Left lung (tissue), 14 donors: ENCODE measurements at places on chromosomes 6 and 20.

GRCh38 chr6:75211920-75212590 lies 6.2 kb upstream of the COL12A1 start:
- DNase-seq, result no peak

DNA sequence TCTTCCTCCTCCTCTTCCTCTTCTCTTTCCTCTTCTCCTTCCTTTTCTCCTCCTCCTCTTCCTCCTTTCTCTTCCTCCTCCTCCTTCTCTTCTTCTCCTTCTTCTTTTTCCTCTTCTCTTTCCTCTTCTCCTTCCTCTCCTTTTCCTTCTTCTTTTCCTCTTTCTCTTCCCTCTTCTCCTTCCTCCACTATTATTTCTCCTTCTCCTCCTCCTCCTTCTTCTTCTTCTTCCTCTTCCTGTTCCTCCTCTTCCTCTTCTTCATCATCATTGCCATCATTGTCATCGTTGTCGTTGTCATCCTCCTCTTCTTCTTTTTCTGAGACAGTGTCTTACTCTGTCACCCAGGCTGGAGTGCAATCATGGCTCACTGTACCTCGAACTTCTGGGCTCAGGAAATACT lies 256.3 kb upstream of the SOX4 start:
- DNase-seq, result no peak

GRCh38 chr6:3351829-3352524 lies 93.2 kb downstream of the PSMG4 start:
- DNase-seq, result no peak

GRCh38 chr20:38242848-38243708 lies 17.5 kb downstream of the KIAA1755 start:
- no peak for DNase-seq

DNA sequence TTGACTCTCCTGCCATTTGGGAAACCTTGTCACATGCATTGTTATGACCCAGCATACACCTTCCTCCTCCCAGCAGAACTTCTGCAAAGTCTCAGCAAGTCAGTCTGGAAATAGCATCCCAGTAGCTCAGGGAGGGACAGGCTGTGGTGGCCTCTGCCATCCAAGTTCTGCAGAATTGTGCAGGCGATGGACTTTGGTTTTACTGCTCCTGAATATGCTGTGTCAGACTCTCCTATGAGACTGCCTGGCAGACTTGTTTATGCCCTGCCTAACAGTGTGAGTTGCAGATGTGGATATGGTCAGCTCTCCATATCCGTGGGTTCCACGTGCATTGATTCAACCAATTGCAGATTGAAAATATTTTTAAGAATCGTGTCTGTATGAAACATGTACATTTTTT lies 52.8 kb downstream of the SNRNP48 start:
- no peak for DNase-seq

DNA sequence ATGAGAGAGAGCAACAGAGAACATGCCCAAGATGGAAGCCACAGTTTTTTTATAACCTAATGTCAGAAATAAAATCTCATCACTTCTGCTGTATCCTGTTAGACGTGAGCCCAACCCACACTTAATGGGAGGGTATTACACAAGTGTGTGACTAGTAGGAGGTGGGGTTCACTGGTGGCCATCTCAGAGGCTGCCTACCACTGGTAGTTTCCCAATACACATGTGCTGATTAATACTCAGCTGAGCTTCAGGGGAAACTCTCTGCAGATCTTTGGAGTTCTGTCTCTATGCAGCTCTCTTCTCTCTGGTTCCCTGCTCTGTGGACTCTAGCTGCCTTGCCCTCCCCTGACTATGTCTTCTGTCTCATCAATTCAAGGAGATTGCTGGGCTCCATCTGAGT lies 35.7 kb downstream of the CNBD2 start:
- no peak for DNase-seq

DNA sequence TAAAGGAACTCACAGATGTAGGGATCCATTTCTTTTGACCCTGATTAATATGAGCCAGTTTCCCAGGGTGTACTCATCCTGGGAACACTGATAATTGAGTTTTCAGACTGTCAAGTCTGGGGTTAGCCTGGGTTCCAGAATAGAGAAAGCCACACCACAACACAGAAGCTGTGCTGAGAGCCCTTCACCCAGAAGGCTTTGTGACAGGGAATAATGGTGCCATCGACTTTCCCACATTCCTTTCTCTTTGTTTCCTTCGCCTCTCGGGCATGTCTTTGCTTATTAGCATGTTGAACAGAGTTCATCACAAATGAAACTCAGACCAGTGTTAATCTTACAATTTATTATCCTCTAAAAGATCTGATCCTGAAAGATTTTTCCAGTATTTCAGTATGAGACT lies 95.0 kb downstream of the TCP11 start:
- no peak for DNase-seq

GRCh38 chr6:106026748-106027715 lies 59.1 kb upstream of the PRDM1 start:
- DNase-seq, result no peak

GRCh38 chr6:7201732-7202541 lies 94.2 kb downstream of the RREB1 start:
- DNase-seq, result peak; percentile 88

- DNase-seq, result no peak
These were observed 38.5 kb downstream of the SIM1 start for GRCh38 chr6:100426241-100426640.

- DNase-seq, result peak; percentile 82
These were observed 37.6 kb upstream of the ZBP1 start for GRCh38 chr20:57657535-57658446.

DNA sequence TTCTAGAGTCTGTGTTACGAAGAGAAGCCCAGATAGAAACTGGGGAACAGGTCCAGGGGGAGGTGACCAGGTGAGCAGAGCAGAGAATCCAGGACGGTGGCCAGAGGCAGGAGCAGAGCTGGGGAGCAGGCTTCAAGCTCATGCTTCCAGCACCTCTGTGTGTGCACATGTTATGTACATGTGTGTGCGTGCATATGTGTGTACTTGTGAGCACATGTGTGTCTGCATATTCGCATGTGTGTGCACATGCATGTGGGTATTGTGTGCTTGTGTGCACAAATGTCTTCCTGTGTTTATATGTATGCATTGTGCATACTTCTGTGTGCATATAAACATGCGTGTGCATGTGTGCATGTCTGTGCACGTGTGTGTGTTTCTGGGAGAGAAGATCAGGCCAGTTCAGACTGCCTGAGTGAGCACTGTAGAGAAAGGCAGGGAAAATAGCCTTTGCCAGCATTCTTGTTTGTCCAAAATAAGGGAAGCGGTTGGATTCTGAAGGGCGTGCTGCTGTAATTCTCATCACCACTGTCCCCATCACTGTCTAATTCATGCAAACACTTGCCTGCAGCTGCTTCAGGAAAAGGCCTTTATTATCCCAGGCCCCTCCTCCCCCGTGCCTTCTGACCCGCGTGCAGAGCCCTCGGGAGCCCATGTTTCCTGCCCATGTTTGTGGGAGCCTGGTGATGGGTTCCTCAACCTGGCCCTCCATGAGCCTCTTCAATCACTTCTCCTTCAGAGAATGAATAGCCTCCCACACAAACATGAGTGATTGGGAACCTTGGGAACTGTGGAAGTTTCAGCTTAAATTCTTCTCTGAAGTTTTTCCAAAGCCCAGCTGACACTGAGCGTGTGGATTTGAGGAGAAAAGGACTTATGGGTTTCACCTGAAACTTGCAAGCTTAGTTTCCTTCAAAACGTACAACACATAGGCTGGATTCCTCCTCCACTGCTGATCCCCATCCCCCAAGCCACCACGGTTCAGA lies 161.7 kb upstream of the AFDN start:
- no peak for DNase-seq

- no peak for DNase-seq
These were observed 1618.1 kb downstream of the GRIK2 start for GRCh38 chr6:103011605-103012004.

- DNase-seq, result no peak
These were observed 228.1 kb upstream of the CEP162 start for GRCh38 chr6:84455511-84456029.

DNA sequence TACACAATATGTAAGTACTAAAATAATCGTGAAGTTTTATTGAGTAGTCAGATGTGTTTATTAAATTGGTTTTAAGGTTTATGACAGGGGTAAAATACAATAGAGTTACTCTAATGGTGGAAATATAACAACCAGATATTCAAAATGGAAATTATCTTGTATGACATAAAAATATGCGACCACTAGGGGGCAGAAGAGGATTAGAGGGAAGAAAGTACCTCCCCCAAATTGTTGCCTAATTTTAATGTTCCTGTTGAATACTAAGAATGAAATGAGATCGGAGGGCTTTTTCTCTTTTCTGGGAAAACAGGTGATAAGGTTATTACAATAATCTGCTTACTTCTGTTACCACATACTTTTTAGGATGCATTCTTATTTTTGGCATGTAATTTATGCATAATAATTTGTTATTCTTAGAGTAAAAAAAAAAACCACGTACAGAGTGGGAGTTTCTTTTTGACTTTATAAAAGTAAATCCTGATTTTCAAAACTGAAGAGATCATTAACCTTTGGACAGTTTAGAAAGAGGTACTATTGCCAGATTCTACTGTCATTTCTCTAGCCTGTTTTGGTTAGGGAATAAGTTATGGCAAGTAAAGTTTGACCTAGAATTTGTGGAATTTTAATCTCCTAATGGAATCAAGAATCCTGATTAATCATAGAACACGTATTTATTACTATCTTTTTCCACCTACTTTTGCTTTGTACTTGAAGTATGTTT lies 159.2 kb downstream of the CD109 start:
- DNase-seq, result no peak

DNA sequence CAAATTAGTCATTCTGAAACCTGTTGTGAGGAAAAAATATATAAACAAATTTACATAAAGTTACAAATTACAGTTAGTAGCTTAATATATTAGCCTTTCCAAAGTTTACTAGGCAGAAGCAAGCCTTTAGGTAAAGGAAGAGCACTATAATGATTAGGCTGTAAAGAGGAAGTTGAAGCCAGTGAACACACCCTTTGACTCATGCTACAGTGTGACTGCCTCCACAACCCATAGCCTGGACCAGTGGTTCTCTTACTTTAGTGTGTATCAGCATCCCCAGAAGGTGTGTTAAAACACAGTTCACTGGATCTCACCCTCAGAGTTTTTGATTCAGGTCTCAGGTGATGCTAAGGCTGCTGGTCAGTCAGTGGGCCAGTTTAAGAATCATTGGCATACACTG lies 91.4 kb upstream of the DEFB112 start:
- DNase-seq, result no peak

DNA sequence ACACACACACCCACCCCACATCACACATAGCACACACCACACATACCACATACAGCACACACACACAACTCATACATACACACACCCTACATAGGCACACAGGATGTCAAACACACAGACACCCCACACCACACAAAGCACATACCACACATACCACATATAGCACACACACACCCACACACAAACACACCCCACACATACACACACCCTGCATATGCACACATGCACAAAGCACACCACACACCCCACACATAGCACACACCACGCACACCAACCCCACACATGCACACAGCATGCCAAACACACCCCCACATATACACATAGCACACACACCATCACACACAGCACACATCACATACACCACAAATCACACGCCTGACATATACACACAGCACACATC lies 79.1 kb downstream of the RAMACL start:
- DNase-seq, result no peak

- no peak for DNase-seq
These were observed 16.5 kb upstream of the CNKSR3 start for GRCh38 chr6:154526996-154527395.

DNA sequence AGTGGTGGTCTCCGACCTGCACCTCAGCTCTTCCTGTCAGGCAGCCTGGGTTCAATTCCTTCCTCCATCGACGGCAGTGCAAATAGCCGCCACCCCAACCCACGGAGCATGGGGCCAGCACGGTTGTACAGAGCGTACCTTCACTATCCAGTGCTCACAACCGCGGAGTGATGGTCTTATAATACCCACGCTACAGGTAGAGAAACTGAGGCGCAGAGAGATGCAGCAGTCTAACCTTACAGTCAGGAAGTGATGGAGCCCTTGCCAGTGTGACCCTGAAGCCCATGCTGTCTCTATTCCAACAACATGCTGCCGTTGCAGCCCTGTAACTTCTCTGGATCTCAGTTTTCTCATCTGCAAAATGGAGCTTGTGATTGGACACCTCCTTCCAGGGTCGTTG lies 11.0 kb downstream of the SCRT2 start:
- DNase-seq, result no peak

DNA sequence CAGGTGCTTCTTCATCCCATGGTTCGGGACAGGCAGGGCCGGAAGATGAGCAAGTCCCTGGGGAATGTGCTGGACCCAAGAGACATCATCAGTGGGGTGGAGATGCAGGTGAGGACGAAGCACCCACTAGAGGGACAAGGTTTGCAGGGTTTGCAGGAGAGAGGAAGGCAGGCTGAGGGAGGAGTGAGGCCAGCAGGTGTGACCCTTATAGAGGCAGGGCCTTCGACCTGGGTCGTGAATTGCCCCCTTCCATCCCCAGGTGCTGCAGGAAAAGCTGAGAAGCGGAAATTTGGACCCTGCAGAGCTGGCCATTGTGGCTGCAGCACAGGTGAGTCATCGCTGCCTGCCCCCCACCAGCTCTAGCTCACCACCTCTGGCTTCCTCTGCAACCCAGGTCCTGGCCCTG lies 8.4 kb downstream of the VARS2 start:
- DNase-seq, result no peak

- no peak for DNase-seq
These were observed 226.9 kb downstream of the SIM1 start for GRCh38 chr6:100237821-100238220.

DNA sequence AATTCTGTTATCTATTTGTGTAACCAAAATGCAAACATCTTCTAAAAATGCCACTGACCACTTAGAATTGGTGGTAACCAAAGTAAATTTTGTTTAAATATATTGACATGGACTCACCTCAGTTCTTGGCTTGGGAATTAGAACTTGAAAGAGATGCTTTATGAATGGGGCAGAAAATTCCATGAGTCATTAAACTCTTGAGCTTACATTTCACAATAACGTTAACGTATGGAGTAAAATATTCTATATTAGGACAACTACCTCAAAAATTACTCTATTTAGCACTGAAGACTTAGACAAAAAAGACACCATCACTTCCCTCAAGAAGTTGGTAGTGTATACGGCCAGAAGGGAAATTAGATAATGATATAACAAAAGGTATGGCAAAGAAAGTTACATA lies 752.2 kb upstream of the MARCKS start:
- no peak for DNase-seq

DNA sequence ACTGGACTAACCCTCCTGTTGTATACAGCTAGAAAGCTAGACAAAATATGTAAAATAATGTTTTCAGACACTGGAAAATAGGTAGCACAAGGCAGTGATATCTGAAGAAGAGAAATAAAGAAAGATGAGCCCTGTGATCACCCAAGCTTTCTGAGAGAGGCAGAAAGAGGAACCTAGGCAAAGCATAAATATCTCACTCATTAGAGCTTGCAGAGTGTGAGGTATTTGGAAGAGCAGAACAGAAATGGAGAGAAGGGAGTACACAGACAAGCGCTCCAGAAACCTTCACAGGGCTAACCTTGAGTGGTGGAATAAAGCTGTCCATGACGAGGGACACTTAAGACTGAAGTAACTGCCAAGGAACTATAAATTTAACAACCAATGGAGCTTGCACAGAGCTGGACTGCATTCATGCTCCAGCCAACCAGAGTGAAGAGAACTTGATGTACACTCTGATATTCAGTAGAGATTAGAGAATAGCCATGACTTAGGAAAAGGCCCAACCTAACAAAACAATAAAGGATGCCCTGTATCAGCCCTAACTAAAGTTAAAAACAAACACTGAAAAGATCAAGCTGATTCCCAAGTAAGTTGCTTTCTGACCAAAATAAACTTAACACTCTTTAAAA lies 280.9 kb upstream of the STXBP5 start:
- no peak for DNase-seq

- peak; percentile 98 for DNase-seq
These were observed 20.6 kb upstream of the HLA-F start for GRCh38 chr6:29702519-29703103.

- no peak for DNase-seq
These were observed 181.1 kb upstream of the STXBP5 start for GRCh38 chr6:147023148-147023547.
